Activated naive CD8-positive, alpha-beta T cell treated with anti-CD3 and anti-CD28 coated beads for 36 hours (primary cell): ENCODE measurements at places on chromosomes 5 and 9. TPM values are rescaled to one million over a fixed set of nuclear protein-coding genes. Genes with fewer than 3 reads are reported as not detected.

GRCh38 chr5:32342656-32343055, 29.9 kb upstream of the MTMR12 start:
- no peak for DNase-seq

DNA sequence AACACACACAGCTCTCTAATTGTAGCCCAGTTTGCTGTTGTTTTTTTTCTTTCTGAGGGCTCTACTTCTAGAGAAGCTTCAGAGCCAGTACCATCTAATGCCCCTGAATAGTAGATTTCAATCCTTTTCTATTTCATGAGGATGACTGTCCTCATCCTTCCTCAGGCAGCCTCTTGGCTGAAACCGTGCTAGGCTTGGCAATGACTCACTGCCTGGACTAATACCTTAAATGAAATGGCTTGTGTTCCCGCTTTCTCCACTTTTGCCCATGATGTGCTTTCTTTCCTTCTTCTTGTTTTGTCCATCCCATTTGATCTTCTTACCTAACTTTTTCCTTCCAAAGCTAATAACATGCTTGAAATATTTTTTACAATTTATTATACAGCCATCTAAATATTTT, 80.1 kb downstream of the ITGA1 start:
- DNase-seq, result no peak

The FRMPD1 gene
- total RNA-seq, result not detected

The FOXD4L5 gene
- total RNA-seq, result not detected

- DNase-seq, result no peak
Observed at GRCh38 chr9:4272126-4272525, 27.7 kb downstream of the GLIS3 start.

DNA sequence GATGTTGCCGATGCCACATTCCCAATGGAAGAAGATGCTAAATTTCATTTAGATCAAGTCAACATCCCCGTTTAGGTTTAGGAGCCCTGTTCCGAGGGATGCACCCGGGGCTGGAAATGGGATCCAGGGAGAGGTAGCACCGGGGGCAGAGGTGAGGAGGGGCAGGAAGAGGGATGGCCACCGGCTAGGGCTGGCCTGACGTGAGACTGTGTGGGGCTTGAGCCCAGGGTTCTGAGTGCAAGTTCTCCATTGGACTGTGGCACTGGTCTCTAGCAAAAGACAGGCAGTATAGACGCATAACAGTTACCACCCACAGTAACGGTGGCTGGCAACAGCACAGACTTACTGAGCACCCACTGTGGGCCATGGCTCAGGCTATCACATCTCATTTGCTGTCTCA, 209.0 kb upstream of the MVB12B start:
- DNase-seq, result no peak

DNA sequence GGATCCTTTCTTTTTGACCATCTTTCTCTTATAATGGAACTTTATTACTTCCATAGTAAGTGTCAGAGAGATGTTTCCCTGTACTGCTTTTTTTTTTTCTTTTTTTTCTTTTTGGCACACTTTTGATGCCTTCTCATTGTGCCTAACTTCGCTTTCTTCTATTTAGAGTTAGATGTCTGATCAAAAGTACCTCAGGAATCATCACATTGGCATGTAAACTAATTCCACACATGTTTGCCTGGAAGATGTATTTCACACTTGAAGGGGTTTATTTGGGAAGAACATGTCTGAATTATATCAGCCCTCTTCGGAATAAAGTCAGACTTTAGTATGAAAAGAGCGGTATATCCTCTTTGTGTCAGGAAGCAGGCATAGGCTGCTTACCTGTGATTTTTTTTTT, 35.1 kb downstream of the SMARCA2 start:
- DNase-seq, result no peak
